Fibroblast of skin of scalp (primary cell): ENCODE measurements at places on chromosomes 12 and 14.

DNA sequence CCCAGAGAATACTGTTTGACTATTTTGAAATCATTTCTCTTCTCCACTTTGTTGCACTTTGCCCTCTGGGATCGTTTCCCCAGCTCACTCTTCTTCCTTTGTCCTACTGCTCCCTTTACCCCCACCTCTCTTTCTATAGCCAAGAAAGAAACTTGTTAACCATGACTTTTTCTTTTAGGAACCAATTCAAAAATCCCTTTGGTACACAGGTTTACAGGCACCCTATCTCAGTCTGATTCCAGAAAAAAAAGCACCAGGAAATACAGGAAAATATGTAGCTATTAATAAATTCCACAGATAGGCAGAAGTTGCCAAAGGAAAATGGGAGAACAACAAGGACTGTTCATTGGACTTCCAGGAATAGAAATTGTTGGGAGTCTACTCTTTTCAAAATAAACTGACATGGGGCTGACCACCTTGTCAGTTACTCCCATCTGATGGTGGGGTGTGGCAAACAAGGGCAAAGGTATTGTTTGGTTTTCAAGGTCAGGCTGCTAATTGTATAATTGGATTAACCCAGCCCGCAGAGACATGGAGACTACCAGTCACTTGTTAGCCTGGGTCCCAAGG is 82.4 kb downstream of the CRADD start:
- DNase-seq, result no peak

DNA sequence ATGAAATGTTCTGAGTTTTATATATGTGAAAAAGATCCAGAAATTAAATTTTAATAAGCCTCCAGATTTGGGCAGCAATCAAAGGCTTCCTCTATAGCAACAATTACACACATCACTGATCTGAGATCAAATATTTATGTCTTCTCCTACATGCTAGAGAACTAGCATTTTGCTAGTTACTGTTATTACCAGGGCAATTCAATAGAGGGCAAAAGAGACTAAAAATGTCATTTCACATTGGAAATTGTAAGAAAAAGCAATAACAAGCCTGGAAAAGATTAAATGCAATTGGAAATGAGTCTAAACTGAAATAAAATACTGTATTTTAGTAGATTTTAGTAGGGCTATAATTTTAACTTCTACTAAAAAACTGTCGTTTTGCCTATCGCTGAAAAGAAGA is 32.6 kb upstream of the ANO6 start:
- DNase-seq, result peak; percentile 22

DNA sequence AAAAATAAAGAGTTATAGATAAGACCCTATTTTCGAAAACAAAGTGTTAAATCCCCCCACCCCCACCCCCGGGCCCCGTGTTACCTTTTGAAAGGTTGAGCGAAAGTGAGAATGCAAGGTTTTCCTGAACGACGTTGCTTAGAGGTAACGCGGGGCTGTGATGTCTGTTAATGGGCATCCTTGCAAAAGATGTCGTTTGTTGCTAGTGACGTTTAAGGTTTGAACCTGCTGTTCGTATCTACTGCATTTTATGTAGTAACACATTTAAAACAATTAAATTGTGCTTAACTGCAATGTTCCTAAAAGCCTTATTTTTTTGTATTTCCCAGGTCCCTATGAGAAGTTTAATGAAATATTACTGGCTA is 1.2 kb downstream of the CPSF6 start:
- no peak for DNase-seq

GRCh38 chr12:19186722-19187661 is 57.5 kb downstream of the PLEKHA5 start:
- DNase-seq, result peak; percentile 60

- DNase-seq, result no peak
Observed at GRCh38 chr14:96108911-96109310, 69.7 kb downstream of the C14orf132 start.

DNA sequence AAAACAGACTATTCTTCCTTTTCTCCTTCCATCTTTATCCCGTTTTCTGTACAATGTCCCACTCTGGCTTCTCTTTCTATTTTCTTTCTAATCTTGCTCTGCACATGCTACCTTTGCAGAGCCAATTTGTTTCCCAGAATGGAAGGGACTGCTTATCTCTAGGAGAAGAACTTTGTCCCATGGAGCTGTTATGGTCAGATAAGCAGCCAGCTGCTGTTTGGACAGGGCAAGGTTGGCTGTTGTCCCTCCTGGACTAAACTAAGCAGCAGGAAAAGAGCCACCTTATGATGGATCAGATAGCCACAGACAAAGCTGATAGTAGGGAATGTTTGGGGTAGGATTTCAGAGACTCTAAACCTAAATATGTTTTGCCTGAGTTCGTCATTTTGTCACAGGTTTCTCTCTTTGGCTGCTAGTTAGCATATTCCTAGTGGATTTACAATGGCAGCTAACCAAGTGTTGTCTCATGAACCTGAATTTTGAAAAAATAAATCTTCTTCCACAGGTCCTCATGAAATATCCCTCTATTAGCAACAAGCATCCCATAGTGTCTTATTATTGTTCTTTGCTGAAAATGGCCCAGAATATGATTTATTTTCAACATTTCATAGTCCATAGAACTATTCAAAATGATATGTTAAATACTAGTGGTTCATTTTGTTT is 262.8 kb downstream of the SLC16A7 start:
- no peak for DNase-seq

DNA sequence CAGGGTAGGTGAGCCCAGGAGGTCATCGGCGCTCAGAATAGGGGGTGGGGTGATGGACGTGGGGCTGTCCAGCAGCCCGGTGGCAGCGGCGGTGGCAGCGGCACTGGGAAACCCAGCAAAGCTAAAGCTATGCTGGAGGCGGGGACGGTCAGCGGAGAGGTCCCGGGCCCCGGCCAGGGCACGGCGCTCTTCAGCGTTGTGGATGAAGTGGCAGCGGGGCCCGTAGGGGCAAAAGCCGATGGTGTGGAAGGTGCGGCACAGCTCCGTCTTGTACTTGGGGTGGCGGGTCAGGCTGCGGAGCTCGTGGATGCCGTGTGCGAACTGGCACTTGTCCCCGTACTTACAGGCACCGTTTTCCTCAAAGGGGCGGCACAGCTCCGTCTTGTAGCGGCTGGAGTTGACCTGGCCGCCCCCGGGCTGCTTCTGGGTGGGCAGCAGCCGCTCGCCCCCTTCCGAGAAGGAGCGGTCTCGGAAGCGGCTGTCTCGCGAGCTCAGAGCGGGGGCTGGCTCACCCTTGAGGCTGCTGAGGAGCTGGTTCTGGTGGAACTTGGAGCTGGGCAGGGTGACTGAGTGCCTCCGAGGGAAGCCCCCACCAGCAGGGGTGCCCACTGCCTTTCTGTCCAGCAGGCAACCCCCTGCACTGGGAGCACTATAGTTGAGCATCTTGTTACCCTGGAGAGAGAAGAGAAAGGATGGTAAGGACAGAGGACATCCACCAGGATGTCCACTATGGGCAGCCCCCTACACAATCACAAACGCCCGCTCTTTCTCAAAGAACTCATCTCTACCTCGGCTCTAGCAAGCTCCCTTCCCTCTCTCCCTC is 2.8 kb downstream of the ZFP36L1 start:
- DNase-seq, result no peak

- DNase-seq, result no peak
Observed at GRCh38 chr12:1881301-1881700, 37.2 kb downstream of the CACNA2D4 start.

GRCh38 chr12:110223777-110224378 is 57.2 kb upstream of the ATP2A2 start:
- DNase-seq, result no peak

- no peak for DNase-seq
Observed at GRCh38 chr12:19932413-19932812, 435.9 kb upstream of the PDE3A start.

- DNase-seq, result no peak
Observed at GRCh38 chr12:97716356-97716755, 253.8 kb downstream of the RMST start.

DNA sequence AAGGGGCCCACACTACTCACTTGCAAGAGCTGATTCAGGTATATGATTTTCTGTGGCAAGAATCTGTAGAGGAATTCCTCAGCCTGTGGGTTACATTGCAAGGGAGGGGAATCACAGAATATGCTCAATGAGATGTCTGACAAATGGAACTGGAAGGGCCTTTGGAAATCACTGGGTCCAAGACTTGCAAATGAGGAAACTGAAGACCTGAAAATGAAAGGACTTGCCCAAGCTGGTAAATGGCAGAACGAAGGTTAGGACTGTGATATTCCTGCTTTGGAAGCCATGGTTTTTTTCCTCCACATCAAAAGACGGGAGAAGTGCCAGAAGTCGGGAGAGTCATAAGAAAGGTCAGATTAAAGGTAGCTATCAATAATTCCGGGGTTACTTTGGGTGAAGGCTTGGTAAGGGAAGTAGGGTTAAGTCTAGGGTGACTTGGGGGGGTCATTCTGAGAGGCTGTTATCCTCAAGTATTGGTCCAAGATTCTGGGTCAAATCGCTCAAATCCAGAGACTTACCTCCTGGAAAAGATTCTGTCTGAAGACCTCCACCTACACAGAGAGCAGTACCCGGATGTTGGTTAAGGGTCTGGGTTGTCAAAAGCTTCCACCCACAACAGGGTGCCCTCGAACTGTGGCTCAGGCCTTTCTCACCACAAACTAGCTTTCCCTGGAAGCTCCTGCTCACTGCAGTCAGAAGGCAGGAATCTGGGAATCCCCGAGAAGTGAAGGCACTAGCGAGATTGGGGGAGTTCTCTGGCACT is 539 bp downstream of the PSME2 start:
- DNase-seq, result no peak

DNA sequence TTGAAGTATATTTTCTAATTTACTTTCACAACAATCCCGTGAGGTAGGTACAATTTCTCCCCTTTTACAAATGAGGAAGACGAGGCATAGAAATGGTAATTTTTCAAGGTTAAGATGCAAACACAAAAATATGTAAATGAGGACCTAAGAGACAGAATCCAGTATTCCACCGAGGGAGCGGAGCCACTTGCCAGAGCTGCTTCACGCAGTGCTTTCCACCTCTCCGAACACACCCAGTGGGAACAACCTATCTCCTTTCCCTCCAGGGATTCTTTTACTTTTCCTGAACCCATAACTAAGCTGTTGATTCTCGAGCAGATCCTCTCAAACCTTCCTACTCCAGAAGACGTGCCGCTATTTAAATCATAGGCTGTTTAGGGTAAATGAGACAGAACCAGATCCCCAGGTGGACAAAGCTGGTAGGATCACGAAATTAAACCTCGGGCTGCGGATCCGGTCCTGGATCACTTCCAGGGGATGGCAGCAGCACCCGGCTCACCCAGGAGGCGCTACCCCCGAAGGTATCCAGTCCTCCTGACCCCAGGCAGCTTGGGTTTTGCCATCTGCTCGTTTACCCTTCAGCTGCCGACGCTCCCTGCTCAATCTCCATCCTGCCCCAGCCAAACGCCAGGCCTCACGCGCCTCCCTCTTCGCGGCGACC is 1.5 kb downstream of the DDHD1 start:
- DNase-seq, result peak; percentile 38

- DNase-seq, result no peak
Observed at GRCh38 chr14:103091883-103092222, 2.7 kb upstream of the EXOC3L4 start.

- DNase-seq, result no peak
Observed at GRCh38 chr12:54217774-54218241, 29.0 kb upstream of the SMUG1 start.

- DNase-seq, result no peak
Observed at GRCh38 chr12:101647711-101648110, 49.7 kb upstream of the CHPT1 start.

DNA sequence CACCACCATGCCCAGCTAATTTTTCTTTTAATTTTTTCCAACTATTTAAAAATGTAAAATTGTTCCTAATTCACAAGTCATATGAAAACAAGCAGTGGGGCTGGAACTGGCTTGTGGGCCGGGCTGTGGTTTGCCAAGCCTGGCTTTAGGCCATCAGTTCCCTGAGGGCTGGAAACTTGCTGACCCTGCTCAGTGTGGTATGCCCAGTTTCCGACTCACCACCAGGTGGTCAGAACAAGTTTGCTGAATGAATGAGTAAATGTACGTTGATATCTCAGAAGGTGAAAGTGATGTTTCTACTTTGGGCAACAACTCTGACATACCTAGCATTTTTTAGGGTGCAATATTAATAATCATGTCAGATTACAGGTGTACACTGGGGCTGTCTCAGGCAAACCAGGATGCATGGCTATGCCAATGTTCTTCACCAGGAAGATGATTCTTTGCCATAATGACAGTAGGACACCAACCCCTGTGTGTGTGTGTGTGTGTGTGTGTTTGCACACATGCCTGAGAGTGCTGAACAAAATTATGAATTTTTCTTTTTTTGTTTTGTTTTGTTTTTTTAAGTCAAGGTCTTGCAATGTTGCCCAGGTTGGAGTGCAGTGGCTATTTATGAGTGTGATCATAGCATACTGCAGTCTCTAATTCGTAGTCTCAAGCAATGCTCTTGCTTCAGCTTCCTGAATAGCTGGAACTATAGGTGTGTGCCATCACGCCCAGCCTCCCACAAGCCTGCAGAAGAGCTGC is 106.1 kb downstream of the PTPN11 start:
- DNase-seq, result peak; percentile 7

GRCh38 chr14:103527408-103528145 is 1.4 kb upstream of the TRMT61A start:
- peak; percentile 60 for DNase-seq

DNA sequence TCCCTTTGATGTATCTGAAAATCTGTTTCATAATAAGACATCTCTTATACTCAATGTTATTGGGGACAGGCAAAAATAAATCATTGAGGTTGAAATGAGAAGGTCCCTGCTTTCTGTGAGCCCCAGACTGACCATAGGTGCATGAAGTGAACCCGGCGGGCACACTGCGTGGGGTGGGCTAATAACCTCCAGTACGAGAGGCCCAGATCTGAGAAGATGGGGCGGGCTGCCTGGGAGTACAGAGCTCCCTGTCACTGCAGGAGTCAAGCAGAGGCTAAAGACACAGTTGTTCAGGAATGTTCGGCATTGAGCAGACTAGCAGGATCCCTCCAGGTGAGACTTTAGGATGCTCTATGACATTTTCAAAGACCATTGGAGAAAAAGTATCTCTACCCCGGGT is 244.6 kb downstream of the CHST11 start:
- DNase-seq, result no peak

DNA sequence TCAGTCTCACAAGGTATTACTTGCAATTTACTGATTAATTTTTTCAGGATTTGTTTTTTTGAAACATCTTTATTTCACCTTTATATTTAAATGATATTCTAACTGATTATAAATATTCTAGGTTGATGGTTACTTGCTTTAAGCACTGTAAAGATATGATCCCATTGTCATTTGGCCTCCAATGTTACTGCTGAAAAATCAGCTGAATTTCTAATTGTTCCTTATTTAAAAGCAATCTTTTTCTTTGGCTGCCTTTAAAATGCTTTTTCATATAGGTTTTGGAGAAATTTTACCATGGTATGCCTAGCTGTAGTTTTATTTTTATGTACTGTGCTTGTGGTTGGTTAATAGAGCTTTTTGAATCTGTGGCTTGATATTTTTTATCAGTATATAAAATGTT is 275.6 kb upstream of the PPFIA2 start:
- no peak for DNase-seq

GRCh38 chr14:61420326-61420725 is 98.9 kb downstream of the PRKCH start:
- no peak for DNase-seq

- peak; percentile 57 for DNase-seq
Observed at GRCh38 chr12:124160097-124160756, 134.7 kb upstream of the RFLNA start.

- DNase-seq, result peak; percentile 80
Observed at GRCh38 chr14:53399057-53399456, 245.9 kb upstream of the DDHD1 start.

- DNase-seq, result no peak
Observed at GRCh38 chr12:2490831-2491230, 303.9 kb upstream of the FKBP4 start.

GRCh38 chr14:93648440-93649168 is 139.7 kb downstream of the PRIMA1 start:
- DNase-seq, result no peak
